CD4-positive, alpha-beta T cell treated with Interleukin-17A for 1 hour (primary cell): ENCODE measurements at places on chromosomes 7 and 10.
A peak's percentile ranks its signal among the peaks of the same experiment; 100 is the strongest.

- DNase-seq, result no peak
Measured at GRCh38 chr10:20492447-20492846, 404.7 kb downstream of the NEBL start.

GRCh38 chr10:110352930-110353243 lies 48.2 kb upstream of the SMNDC1 start:
- DNase-seq, result no peak

- no peak for DNase-seq
Measured at GRCh38 chr10:4331150-4331549, 494.9 kb upstream of the AKR1E2 start.

DNA sequence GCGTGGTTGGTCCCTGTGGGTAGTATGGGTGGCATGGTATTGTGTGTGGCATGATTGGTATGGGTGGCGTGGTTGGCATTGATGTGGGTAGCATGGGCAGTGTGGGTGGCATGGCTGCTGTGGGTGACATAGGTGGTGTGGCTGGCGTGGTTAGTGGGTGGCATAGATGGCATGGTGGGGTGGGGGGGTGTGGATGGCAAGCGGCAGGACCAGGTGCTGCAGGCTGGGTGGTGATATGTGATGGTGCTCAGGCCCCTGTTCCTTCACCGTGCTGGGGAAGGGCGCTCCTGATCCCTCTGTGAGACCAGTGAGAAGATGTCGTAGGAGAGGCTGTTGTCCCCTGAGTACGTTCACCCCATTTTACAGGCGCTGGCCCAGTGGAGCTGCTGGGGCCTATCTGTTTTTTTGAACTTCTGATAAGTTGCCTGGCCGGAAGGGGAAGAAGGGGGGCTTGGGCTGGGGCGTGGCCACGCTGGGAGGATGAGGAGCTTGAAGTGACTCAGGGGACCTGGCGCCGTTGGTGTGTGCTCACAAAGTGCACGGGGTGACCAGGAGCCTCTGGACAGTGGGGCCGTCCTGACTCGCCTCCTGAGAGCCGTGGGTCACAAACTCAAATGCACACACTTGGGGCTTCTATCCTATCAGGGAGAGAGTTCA lies 17.5 kb downstream of the INPP5A start:
- DNase-seq, result peak; percentile 47

DNA sequence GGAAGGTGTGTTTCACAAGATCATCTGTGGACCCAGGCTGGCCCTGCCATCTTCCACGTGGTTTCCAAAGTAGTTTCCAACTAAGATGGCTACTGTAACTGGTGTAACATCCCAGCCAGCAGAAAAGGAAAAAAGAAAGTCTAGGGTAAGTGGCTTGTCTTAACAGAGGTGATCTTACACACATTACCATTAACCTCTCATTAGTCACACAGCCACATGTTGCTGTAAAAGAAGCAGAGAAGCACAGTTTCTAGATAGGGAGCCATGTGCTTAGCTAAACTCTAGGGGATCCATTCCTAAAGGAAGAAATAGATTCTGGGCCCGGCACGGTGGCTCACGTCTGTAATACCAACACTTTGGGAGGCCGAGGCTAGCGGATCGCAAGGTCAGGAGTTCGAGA lies 54.3 kb downstream of the ZNF438 start:
- DNase-seq, result no peak

DNA sequence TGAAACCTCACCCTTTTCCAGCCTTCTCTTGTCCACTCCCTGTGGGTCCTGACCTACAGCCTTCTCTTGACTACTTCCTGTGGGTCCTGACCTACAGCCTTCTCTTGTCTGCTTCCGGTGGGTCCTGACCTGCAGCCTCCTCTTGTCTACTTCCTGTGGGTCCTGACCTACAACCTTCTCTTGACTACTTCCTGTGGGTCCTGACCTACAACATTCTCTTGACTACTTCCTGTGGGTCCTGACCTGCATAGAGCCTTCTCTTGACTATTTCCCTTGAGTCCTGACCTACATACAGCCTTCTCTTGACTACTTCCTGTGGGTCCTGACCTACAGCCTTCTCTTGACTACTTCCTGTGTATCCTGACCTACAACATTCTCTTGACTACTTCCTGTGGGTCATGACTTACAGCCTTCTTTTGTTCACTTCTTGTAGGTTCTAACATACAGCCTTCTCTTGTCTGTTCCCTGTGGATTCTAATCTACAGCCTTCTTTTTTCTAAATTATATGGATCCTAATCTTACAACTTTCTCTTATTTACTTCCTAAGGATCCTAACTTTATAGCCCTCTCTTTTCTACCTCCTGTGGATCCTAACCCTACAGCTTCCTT lies 36.5 kb downstream of the C10orf71 start:
- peak; percentile 19 for DNase-seq

- no peak for DNase-seq
Measured at GRCh38 chr7:30093420-30093952, 41.3 kb upstream of the MTURN start.

DNA sequence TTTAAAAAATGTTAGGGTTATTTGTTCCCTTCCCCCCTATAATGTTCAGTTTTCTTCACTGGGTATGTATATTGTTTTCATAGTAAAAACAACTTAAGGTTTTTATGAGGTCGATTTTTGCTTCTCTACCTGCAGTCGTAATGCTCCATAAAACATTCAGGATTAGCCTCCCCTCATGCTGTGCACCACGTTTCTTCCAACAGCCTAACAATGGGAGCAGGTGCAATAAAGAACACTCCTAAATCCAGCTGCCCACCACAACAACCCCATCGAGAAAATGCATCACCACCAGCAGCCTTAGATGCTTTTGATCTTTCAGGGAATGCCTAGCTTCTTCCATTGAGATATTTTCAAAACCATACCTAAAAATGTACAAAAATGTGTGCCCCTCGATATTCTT lies 111.1 kb downstream of the ADAM12 start:
- DNase-seq, result no peak

GRCh38 chr10:46544989-46545791 lies 11.3 kb downstream of the GPRIN2 start:
- DNase-seq, result no peak

- DNase-seq, result no peak
Measured at GRCh38 chr10:86673216-86673826, 5.0 kb downstream of the LDB3 start.

DNA sequence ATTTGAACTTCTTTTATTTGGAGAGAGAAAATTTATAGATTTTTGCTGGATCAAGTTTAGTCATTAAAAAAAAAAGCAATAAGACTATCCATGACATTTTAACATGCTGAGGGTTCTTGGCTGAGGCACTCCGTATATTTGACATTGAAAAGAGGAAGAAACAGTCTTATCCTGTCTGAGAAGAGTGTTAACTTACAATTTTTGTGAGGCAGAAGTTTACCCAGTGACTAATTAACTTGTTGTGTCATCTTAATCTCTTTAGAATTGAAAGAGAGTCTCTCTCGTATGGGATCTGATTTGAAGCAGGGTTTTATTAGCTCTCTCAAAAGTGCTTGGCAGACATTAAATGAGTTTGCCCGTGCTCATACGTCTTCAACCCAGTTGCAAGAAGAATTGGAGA lies 39.3 kb downstream of the SEC23IP start:
- DNase-seq, result no peak

GRCh38 chr7:93036807-93037206 lies 81.0 kb downstream of the SAMD9 start:
- peak; percentile 2 for DNase-seq

DNA sequence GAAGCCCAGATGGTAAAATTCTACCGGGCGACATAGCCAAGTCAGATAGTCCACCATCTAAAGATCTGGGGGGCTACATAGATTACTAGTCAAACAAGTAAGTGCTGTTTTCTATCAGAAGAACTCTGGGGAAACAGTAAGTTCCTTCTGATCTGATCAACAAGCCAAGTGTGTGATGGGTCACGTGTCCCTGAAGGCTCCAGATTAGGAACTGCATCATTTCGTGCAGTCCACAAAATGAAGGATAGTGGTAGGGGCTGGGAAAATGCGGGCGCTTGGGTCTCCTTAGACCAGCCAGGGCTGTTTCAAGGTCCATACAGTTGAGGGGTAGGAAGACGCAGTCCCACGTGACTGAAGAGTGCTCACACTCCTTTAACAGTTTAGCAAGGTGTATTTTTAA lies 1.8 kb upstream of the CHN2 start:
- no peak for DNase-seq

GRCh38 chr10:77881222-77881621 lies 45.3 kb downstream of the DLG5 start:
- DNase-seq, result no peak

DNA sequence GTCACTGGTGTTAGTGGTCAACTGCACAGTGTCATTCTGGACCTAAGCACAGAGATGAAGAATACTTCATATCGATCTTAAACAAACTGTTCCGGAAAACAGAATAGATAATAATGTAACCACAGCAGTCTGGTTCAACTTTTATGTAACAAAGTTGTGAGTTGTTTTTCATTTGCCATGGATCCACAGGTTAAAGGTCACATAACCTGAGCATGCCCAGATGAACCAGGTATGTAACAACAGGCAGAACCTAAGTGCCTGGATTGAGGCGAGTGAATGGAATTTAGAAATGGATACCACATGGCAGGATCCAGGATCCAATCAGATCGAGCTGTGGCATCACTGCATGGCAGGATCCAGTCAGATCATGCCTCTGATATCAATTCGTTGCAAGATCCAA lies 87.1 kb downstream of the CLEC2L start:
- DNase-seq, result no peak

- no peak for DNase-seq
Measured at GRCh38 chr7:85176197-85176596, 10.7 kb downstream of the SEMA3D start.

DNA sequence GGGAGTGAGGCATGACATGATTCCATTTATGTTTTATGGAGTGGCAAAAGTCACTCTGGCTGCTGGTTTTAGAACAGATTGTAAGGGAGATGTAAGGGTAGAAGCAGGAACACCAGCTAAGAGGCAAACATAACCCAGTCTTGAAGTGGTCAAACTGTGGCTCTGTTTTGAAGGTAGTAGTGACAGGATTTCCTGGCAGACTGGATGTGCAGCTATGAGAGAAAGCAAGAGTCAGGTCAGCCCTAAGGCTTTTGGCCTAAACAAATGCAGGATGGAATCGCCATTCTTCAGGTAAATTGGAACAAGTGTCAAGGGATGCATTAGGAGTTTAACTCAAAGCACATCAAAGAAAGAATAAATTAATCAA lies 175.3 kb upstream of the AGR3 start:
- no peak for DNase-seq

- no peak for DNase-seq
Measured at GRCh38 chr7:11552676-11553296, 279.2 kb downstream of the THSD7A start.

DNA sequence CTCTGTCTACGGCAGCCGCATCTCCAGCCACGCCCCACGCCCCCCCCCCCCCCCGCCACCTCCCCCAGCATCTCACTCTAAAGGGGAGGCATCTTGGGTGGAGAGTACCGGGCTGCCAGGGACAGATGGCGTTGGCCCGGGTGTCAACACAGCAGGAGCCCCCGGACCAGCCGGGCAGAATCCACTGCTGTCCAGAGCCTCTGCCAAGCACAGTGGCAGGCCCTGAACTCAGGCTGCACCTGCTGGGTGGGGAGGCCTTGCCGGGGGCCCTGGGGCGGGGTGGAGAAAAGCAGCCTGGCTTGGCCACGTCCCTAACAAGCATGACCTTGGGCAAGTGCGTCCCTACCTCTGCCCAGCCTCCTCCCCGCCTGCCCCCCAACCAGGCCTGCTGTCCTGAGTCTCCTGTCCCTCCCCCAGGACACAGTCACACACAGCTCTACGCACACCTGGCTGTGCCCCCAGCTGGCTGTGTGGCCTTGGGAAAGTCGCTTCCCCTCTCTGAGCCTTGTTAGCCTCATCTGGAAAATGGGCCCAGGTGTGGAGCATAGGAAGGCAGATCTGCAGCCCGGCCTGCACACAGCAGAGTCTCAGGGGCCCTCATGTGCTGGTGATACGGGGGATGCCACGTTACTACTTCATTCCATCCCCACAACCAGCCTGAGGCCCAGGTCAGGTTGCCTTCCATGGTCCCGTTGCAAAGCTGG lies 45.2 kb downstream of the MICALL2 start:
- DNase-seq, result no peak

DNA sequence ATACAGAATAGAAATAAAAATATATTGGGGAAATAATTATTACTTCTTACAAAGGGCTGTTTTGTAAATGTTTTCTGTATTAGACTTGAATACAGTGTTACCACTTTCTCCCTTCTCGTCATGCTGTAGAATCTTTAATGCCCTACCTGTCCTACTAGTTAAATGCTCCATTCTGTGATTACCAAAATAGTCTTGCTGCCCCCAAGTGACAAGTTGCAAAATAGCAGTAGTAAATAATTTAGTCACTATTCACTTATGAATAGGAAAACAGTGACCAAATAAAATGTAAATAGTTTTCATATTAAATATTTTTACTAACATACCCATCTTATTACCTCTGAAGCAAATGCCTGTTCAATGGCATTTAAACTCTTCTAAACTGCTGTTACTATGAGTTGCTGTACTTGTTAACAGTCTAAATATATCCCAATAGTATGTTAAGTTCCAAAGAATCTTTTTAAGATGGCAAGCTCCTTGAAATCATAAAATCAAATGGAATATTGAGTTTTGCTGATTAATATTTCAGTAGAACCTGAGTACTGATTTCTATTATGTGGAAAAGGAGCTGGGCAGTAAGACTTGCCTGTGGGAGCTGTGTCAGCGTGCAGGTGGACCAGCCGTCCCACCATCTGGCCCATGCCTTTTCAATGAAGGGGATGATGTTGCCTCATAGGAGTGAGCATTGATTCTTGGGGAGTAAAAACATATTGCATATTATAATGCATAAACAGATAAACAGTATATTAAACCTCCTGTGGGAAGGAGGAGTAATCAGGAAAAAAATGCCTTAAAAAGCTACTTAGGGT lies 18.1 kb upstream of the OIT3 start:
- DNase-seq, result peak; percentile 43

DNA sequence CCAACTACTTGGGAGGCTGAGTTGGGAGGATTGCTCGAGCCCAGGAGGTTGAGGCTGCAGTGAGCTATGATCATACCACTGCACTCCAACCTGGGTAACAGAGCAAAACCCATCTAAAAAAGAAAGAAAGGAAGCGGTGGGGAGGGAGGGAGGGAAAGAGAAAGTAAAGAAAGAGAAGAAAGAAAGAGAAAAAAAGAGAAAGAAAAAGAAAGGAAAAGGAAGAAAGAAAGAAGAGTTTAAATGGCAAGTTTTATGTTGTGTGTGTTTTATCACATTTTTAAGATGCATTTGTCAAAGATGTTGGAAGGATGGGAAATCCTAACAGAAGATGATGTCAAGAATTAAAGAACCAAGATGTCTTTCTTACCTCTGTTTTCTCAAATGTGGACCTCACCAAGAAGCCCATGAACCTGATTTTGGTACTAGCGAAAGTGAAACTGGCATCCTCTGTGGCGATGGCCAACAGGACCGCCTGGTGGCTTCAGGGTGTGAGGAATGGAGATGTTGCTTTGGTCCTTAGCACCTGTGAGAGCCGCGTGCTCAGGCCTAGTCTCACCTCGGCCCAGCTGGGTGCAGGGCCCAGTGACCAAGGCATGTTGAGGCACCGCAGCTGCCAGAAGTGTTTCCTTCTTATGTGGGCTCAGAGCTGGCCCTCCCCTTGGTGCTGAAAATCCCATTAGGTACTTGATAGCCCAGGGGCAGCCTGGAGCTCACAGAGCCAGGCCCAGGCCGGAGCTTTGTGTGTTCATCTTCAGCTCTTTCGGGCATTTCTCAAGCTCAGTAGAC lies 9.8 kb downstream of the UCMA start:
- no peak for DNase-seq

GRCh38 chr10:98627711-98628110 lies 181.0 kb upstream of the HPS1 start:
- DNase-seq, result no peak
